Left lung (tissue), 14 donors: ENCODE measurements at places on chromosomes 2 and 18. TPM values are rescaled to one million over a fixed set of nuclear protein-coding genes. Genes with fewer than 3 reads are reported as not detected.

Gene TANC1
- 60.5 TPM for polyA plus RNA-seq

Gene TCF23
- polyA plus RNA-seq = 0.07 TPM

GRCh38 chr2:94995553-94996304 is 29.8 kb upstream of the MAL start:
- no peak for DNase-seq

GRCh38 chr2:27954771-27955383 is 64.3 kb downstream of the BABAM2 start:
- peak; percentile 46 for DNase-seq

GRCh38 chr2:210224941-210225672 is at the start of gene ACADL:
Gene ACADL (minus strand): TSS chr2:210225447. CDS start chr2:210225263, 184 bp downstream.
- DNase-seq = peak; percentile 42

- DNase-seq = no peak
These were observed 32.3 kb downstream of the ADCYAP1 start for GRCh38 chr18:936941-937340.

DNA sequence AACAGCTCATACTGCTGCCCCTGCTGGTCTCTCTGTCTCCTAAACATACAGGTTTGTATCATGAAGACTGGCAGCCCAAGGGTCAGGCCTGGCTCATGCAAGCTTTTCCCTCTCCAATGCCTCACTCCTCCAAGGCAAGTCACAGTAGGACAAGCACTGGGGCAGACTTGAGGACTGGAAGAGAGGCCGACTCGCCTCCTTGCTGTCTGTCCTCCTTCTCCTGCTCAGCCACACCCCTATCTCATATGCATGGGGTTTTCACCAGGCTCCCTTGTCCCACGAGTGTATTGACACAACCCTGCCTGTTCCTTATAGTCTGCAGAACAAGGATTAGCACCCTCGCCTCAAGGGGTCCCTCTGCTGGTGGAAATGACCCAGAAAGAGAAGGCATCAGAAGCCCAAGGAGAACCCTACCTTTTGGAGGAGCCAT is 223.7 kb downstream of the SOX11 start:
- DNase-seq = peak; percentile 44

GRCh38 chr2:83112858-83113257 is 1346.2 kb downstream of the SUCLG1 start:
- no peak for DNase-seq
